NCI-H526 (cell line): ENCODE measurements at places on chromosomes 7 and 10.
A peak's percentile ranks its signal among the peaks of the same experiment; 100 is the strongest.

DNA sequence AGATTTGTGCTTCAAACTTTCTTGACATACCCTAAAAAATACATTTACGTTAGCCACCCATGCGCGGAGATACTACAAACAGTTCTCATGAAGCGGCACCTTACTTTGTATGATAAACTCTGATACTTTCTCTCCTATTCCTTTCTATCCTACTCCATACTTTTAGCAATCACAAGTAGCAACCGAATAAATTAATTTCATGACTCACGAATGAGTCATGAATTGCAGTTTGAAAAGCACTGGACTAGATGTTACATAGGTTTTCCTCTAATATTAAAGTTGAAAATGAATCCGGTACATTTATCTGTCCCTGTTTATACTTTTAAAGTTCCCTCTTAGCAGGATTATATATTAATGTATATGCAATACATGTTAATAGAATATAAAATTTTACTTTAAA lies 67.6 kb downstream of the CUBN start:
- no peak for DNase-seq

DNA sequence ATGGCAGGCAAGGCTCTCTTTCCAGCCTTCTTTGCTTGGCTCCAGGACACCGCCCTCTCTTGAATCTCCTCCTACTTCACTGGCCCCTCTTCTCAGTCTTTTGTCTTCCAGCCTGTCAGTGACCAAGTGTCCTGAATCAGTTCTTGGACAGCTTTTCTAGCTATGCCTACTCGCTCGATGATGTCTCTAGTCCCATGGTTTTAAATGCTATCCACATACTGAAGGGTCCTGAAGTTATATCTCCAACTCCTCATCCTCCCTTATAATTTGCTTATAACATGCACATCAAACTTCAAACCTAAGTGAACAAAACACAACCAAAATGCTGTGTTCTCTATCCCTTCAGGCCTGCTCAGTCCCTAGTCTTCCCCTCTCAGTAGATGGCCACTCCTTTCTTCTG lies 5.0 kb upstream of the GOLGA7B start:
- DNase-seq, result no peak

- no peak for DNase-seq
Measured at GRCh38 chr10:29517352-29517923, 117.3 kb downstream of the SVIL start.

GRCh38 chr7:123023126-123023525 lies 27.6 kb upstream of the TAS2R16 start:
- no peak for DNase-seq

- no peak for DNase-seq
Measured at GRCh38 chr7:159088016-159088865, 56.4 kb downstream of the VIPR2 start.

- no peak for DNase-seq
Measured at GRCh38 chr7:130505753-130506152, 13.9 kb downstream of the MEST start.

DNA sequence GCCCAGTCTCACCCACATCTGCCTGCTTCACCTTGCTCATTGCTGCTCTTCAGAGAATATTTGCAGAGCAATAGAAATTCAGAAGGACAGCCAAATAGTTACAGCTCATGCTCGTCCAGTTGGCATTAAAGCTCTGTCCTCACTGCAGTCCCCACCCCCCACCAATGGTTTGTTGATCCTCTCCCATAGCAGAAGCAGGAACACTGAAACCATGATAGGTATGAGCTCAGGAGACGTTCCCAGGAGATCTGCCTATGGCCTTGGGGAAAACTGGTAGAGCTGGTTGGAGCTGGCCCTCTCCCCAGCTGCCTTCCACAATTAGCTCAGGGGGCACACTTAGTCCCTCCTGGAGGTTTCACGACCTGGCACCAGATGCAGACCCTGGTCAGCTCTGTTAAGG lies 68.6 kb upstream of the KMT2C start:
- DNase-seq, result no peak

GRCh38 chr7:111657018-111657417 lies 94.7 kb upstream of the IMMP2L start:
- DNase-seq, result no peak

DNA sequence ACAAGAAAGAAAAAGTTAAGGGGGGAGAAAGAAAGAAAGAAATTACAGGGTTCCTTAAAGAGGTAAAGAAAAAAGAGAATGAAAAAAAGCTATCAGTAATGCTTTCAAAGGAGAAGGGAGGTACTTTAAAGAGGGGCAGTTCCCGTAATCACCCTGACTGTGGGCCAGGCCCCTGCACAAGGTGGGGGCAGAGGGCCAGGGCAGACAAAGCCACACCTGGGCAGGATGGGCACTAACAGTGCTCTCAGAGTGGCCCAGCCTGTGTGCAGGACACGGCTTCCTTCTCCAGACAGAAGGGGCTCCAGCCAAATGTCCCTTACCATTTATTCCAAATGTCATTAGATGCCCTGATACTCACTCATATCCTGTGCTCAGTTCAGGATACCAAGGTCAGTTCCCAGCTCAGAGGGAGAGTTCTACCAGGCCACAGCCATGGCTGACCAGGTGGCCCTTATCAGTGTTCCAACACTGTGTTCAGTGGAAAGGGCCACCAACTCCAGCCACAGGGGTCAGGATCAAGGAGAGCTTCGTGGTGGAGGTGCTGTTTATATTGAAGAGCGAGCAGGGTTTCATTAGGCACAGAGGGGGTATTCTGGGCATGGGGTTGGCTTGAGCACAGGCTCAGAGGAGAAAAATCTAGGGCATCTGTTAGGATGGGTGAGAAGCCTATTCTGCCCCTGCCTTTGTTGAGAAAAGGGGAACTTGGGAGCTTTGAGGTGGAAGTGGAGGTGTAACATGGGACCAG lies 29.9 kb downstream of the DPCD start:
- DNase-seq, result no peak

- DNase-seq, result no peak
Measured at GRCh38 chr7:47565640-47566250, 16.2 kb downstream of the TNS3 start.

- no peak for DNase-seq
Measured at GRCh38 chr7:31935124-31936054, 134.8 kb downstream of the PDE1C start.

GRCh38 chr10:117299435-117299834 lies 58.5 kb downstream of the SLC18A2 start:
- no peak for DNase-seq

DNA sequence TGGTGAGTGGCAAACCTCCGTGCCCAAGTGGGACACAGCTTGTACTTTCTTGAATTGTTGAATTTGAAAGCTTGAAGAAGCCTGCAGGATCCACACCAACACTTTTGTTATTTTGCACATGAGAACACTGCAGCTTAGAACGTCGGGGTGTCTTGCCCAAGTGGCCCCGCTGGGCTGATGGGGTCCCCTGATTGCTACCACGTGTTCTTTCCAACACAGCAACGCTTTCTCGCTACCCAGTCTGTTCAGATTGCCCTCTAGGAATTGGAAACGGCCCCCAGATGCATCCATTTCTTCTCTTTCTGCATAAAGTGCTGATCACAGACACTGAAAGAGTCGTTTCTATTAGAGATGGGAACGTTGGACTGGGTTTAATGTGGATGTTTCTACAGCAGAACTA lies 268.5 kb downstream of the ADARB2 start:
- DNase-seq, result no peak

DNA sequence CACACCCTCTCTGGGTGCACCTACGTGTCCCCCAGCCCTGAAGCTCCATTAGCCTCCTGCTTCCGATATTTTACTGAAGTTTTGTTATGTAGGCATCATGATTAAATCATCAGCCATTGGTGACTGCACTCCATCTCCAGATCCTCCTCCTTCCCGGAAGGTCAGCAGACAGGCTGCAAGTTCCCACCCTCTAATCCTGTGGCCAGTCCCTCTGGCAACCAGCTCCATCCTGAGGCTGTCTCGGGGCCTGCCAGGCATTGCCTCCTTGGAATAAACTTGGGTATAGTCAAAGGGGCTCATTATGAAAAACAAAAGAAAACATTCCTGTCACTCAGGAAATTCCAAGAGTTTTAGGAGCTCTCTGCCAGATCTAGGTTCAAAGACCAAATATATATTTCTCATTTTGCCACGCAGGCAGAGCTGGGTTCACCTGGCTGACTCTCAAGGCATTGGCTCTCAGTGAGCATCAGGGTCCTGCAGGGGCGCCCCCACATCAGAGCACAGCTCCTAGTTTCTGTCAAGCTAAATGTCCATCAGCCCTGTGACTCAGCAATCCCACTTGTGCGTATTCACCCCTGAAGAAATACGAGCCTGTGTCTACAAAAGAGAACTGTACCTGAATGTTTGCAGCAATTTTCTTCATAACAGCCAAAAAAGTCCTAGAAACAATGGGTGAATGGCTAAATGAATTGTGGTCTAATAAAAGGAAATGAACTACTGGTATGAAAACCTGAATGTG lies 27.4 kb upstream of the TMEM72 start:
- DNase-seq, result no peak

DNA sequence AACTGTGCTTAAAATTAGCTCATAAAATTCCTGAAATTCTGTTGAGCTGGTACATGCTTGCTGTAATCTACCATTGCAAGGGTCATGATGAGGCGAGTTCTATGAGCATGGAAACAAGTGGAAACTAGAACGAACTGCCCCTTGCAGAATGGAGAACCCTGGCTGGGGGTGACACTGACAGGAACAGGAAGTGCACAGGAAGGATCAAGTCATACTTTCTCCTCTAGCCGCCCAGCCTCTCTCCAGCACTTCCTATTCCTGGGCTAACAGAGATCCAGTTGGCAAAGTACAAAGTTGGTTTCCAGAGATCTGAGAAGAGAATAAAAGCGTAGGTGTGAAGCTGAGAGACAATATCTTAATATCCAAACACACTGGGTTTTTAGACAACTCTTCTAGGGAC lies 414.2 kb upstream of the PODXL start:
- DNase-seq, result no peak

DNA sequence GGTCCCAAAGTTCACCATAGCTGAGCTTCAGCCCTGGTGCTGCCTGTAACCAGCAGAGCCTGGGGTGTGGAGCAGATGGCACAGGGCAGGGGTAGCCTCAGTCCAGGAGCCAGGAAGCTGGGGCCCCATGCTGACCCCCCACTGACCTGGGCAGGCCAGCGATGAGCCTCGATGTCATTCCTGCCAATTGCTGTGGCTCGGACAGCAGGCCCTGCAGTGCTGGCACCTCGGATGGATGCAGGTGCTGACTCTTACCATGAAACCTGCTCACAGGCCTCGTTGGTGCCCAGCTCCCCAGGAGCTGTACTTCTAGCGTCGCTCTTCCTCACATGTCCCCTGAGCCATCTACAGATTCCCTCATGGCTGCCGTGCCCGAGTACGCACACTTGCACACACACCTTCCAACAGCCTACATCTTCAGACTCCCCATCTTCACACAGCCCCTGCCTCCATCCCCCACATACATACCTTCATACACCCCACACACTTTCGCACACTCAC lies 46.8 kb upstream of the PCBD1 start:
- no peak for DNase-seq

DNA sequence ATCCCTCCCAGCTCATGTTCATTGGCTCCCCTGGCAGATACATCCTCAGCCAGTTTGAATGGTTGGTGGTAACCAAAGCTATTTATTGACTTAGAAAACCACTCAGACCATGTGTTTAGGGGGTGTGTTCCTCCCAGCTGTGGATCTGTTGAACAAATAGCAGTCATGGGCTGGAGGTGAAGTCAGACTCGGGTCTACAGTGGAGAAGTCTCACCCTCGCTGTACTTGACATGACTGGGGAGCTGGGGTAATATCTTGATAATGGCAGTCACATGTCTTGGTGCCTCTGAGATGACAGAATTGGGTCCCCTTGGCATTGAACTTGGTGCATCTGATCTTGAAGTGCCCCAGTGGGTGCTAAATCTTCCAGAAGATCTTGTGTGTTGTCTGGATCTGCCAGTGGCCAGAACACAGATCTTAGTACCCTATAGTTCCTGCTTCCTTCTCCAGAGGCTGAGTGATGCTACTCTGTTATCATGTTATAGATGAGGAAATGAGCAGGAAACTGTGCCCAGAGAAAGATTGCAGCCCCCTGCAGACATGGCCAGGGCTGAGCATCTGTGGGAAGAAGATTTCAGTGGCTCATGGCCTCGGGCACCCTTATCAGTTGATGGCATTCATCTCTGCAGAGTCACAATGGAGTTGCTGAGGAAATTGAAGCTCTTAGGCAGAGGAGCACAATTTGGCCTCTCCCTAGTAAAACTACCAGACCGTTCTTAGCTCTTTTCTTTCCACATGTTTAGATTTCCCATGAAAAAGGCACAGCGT lies 50.4 kb downstream of the ADRA2A start:
- DNase-seq, result no peak

DNA sequence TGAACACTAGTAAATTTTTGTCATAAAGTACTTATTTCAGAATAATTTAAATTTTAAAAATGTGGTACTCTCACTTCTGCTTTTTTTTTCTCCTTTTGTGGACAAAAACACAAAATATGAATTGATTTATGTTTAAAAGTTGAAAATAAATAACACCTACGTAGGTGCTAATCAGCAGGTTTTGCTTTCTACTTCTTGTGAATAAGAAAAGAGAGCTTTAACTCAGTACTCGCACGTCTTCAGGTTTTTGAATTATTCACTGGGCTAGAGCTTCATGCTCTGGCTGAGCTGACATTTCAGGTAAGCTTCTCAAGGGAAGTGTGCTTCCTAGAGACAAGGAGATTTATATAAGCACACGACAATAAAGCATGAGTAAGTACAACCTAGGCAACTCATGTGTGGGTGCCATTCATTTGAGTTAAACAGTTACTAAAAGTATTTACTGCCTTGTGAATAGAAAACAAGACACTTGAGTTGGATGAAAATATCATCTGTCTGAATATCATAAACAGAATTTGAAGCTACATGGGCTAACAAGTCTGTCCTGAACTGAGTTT lies 190.0 kb upstream of the POT1 start:
- no peak for DNase-seq

- no peak for DNase-seq
Measured at GRCh38 chr10:17871036-17871435, 61.9 kb downstream of the MRC1 start.

DNA sequence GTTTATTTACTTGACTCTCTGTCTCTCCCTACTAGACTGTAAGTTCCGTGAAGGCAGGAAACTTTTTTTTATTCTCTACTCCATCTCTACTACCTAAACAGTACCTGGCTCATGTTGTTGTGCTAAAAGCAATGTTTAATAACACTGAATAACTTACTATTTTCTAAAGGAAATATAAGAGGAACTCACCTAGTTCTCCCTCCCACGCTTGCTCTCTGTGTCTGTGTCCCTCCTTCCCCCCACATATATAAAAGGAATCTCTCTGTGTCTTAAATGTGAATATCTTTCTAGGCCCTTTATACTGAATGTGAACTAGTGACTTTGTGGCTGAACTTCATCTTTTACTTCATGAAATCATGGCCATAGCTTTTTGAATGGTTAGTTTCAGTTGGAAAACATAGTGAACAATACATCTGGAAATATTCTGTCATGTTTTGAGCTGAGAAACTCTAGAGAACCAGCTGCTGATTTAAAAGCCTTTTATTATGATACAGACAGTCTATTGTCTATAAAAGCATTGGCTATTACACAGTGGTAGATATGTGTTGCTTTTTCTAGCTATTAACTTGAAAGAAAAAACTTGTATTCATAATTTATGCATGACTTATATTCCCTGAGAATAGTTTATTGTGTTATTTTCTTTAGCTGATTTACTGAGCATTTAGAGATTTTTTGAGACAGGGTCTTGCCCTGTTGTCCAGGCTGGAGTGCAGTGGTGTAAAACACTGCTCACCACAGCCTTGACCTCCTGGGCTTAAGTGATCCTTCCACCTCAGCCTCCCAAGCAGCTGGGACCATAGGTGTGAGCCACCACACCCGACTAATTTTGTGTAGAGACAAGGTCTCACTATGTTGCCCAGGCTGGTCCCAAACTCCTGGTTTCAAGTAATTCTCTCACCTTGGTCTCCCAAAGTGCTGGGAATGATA lies 42.5 kb downstream of the VCL start:
- DNase-seq, result no peak

GRCh38 chr7:131556053-131556908 lies at the start of gene PODXL:
Gene PODXL, minus strand, starts transcription at chr7:131556628. Its CDS starts 269 bp downstream, at chr7:131556359.
- peak; percentile 88 for DNase-seq
